ENCODE measurements at places on chromosomes 7 and 10.

- DNase-seq = no peak
Measured at GRCh38 chr10:112967200-112967599, 17.2 kb downstream of the TCF7L2 start.

DNA sequence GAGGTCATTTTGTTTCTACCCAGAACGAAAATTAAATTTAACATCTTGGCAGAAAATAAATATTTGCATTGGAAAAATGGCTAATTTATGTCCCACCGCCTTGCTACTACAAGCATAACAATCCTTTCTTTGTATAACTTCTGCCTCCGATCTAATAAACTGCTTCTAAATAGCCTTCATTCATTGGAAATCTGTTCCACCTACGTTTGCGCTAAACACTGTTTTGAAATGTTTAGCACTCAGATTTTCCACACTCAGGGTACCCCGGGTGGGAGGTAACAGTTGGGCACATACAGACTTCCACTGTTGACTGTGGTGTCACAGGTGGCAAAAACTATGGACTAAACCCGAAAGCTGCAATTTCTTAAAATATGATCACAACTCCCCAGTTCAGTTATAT lies 96.4 kb downstream of the FGFR2 start:
- DNase-seq = no peak

DNA sequence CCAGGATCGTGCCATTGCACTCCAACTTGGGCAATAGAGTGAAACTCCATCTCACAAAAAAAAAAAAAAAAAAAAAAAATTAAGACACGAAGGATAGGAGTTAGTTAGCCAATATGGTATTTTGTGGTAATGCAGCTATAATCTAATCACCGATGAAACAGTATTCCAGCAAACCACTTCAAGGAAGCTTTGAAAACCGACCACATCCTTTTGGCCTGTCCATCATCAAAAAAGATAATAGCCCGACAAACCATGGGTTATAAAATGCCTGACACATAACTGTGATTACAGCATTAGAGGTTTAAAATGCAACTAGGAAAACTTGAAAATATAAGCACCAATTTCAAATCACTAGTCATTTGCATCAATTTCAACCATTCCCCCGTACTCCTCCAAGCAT lies 728.6 kb upstream of the C7orf33 start:
- DNase-seq = no peak

- no peak for DNase-seq
Measured at GRCh38 chr10:94631077-94631875, 52.3 kb upstream of the CYP2C18 start.

DNA sequence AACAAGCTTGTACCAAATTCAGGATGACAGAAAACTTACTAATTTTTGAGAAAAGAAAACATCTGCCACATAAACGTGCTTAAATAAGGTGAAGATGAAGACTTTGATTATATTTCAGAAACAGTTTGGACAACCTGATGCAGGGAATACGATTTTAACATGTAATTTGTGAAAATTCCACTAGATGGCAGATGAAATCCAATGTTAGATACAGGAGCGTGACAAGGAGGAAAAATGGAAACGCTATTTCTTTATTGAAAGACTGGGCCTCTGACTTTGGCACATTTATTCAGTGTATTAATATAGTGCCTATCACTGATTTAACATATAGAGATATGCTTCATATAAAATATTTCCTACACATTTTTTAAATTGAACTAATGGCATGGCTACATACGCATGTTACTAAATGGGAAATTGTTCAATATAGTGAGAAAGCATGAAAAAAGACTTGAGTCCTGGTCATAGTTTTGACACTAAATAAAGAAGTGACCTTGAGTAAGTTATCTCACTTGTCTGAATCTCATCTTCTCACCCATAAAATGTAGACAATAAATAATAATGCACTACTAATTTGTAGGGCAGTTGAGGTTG lies 60.7 kb downstream of the CD36 start:
- no peak for DNase-seq

GRCh38 chr10:71188201-71188600 lies 24.2 kb upstream of the UNC5B start:
- DNase-seq = no peak

DNA sequence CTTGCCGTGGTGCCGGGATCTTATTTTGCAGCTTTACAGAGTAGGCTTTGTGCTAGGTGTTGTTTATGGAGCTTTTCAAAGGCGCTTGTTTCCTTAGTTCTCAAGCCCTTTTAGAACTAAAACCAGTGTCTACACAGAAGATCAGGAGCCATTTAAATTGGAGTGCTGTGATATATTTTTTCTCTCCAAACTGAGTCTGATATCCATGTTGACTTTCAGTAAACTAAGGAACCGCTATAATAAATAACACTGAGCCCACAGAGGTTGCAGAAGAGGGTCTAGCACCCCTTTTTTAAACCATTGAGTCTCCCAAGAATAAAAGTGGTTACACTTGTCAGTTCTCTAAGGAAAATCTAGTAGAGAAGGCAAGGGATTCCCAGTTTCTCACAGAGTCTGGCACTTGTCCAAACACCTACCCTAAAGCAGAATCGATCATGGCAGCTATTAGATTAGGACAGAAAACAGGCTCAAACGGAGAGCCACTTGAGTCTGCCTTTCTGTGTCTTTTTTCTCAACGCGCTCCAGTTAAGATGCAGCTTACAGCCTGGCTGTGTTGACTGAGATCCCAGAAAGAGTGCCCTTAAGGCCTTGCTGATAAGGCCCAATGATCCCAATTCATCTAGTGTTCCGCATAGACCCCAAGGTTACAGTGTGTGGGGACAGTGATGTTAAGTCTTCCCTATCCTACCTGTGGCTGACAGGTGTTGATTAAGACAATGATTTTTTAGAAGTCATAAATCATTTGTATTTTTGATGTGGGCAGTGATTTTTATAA lies 804 bp downstream of the TMEM106B start:
- DNase-seq = no peak

DNA sequence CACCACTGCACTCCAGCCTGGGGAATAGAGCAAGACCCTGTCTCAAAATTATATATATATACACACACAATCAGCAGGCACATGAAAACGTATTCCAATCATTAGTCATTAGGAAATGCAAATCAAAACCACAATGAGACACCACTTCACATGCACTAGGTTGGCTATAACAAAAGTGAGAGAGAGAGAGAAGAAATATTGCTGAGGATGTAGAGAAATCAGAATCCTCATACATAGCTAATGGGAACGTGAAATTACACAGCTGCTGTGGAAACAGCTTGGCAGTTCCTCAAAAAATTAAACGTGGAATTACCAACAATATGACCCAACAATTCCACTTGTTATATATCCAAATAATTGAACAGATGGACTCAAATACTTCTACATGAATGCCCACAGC lies 43.3 kb upstream of the CNNM1 start:
- no peak for DNase-seq

DNA sequence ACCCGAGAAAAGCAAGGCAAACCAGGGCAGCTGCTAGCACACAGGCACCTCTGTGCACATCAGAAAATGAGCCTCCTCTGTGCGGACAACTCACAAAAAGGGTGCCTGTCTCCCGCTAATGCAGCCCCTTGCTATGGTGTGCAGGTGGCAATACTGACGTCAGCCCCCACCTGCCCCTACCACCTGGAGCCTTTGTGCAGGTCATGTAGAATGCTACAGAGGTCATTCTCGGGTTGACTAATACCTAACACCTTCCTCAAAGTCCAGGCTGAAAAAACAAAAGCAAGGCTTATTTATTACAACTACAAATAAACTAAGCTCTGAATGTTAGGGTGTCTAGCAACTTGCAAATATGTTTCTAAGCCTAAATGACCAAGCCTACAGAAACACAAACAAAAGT lies 13.9 kb downstream of the PIP4K2A start:
- DNase-seq = no peak

DNA sequence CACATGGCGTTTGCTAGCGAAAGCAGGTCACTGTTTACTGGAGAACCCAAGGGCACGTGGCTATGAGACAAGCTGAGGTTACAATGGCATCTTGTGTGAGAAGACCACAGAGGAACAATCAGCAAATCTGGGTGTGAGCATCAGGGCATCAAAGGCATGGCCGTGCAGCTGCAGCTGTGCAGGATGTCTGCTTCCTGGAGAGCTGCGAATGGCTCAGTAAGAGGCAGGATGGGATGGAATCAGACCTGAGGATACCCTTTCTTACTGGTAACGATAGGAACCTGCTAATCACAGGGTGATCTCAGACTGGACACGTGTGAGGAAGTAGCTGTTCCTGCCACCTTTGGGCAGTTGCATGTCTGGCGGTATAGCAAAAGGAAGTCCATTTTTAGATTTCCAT lies 119.5 kb downstream of the RNF216 start:
- no peak for DNase-seq

DNA sequence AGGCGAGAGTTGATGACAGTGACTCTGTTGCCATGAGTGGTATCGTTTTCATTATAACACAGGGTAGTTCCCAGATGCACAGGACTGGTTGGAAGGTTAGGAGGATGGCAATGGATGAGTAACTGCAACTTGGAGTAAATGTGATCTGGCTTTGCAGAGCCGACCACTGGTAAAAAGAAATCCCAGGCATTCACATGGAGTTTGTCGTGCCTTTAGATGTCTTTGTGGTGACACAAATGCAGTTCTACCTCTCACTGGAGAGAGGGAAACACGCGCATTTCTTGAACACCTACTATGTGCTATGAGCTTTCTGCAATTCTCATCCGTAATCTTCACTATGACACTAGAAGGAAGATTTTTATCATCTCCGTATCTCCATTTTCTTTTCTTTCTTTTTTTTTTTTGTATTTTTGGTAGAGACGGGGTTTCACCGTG lies 1.7 kb upstream of the MNX1 start:
- DNase-seq = no peak

DNA sequence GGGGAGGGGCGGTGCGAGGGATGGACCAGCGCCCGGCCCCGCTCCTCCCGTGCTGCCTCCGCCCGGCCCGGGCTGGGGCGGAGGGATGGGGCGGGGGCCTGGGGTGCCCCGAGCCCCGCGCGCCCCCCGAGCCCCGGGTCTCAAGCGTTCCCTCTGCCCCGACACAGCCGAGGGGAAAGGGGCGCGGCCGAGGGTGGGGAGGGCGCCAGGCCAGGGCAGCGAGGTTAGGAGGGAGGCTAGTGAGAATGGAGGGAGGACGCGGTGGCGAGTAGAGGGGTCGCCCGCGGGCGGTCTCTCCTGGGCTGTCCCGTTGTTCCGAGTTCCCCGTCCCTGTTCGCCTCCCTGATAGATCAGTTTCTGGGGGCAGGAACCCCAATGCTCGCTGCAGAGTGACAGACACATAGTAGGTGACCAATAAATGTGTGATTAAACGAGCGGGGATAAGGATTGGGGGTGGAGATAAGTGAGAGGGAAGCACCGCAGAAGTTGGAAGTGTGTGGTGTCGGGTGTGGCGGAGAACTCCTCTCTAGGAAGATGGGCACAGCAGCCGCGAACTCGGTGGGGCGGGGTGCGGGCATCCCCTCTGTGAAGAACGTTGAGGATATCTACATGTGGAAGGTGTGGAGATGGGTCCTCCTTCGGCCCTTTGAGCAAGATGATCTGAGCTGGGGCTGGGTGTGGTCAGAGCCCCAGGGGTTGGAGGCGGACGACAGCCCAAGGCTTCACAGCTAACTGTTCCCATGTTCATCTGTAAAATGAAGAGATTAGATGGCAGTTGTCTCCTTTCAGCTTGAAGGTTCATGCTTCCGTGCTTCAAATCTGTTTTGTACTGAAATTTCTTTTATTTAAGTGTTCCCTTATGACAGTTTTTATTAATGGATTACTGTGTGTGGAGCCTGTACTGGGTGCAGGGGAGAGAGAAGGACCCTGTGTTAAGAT lies 580 bp downstream of the ZNF775 start:
- DNase-seq = peak; percentile 47

- DNase-seq = no peak
Measured at GRCh38 chr7:129213828-129214227, 11.0 kb upstream of the AHCYL2 start.

DNA sequence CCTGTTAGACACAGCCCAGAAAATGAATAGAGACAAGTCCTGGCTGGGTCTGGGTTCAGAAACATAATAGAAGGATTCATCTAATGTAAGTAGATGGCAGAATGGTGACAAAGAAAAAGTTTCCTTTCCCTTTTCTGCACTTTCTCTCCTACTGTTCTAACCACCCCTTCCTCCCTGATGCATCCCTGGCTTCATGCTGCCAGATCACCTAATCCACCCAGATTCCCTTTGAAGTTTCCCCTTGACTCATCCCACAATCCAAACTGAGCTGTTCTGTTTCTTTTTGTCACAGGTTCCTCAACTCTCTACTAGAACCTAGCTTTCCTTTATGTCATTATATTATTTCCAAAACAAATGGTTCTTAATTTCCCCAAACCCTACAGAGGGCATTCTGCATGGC lies 1.1 kb upstream of the MACC1 start:
- DNase-seq = no peak

DNA sequence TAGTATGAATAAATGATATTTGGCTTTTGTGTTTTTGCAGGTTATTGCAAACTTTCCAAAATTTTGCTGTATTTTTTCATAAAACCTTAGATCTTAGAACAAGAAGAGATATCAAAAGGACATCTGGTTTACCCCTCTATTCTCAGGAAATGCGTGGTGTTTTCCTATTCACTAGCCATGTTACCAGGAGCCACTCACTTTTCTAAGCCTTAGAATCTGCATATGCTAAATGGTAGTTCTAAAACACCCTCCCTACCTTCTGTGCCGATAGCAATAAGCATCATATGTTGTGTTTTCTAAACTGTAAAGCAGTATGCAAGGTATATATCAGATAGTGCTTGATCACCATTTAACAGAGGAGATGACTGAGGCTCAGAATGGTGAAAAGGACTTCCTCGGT lies 715.0 kb upstream of the CELF2 start:
- DNase-seq = no peak

DNA sequence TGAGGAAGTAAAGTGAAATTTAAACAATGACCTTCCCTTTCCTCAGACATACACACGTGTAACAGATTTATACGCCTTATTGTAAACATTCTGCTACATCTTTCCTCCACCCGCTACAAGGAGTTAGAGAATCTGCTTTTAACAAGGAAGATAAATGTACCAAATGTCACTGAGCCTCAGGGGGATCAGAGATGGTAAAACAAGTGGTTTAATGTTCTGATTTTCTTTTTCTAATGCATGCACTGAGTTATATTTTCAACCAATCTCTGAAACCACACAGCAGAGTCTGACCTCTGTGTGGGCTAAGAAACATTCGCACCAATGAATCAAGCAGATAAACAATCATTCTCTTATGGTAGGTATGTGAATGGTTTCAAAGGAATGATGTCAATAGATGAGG lies 599.5 kb downstream of the ARL4A start:
- no peak for DNase-seq

DNA sequence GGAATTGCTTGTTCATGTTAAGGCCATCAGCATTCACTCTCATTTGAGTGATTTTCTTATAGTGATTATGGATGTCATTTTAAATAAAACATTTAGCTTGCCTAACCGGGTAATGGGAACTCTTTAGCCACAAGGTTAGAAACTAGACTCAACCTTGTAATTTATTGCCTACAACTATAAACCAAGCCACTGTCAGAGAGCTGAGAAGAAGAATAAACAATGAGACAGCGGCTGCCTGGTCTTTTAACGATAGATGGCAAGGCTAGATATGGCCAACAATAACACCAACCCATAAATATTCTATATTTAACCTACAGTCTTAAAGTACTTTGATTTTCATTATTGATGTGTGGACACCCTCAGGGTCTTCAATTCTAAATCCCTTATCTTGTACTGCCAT lies 27.8 kb upstream of the INHBA start:
- no peak for DNase-seq

Data from stimulated activated CD8-positive, alpha-beta memory T cell treated with anti-CD3 and anti-CD28 coated beads, Interleukin-4, amount 100 ng/mL, for 48 hours (primary cell).